AG04450 (cell line): ENCODE measurements at places on chromosomes 3 and 15. TPM values are rescaled to one million over a fixed set of nuclear protein-coding genes. Genes with fewer than 3 reads are reported as not detected.
A peak's percentile ranks its signal among the peaks of the same experiment; 100 is the strongest.

Gene ZNF35
- polyA plus RNA-seq, result 8.1 and 8.3 TPM in 2 replicates

Gene FBXW12
- not detected in 2 replicates for polyA plus RNA-seq

GRCh38 chr3:188691665-188692064 is 480.1 kb upstream of the TPRG1 start:
- DNase-seq, result no peak

GRCh38 chr3:100260081-100260684 is 609 bp upstream of the TBC1D23 start:
- no peak for DNase-seq

GRCh38 chr15:22958487-22959280 is 21.5 kb downstream of the CYFIP1 start:
- no peak for DNase-seq

- DNase-seq, result peak; percentile 69
Observed at GRCh38 chr15:100889385-100890050, 9.9 kb downstream of the ALDH1A3 start.

Gene CYP8B1
- not detected in 2 replicates for polyA plus RNA-seq

Gene XCR1
- polyA plus RNA-seq, result not detected in 2 replicates

DNA sequence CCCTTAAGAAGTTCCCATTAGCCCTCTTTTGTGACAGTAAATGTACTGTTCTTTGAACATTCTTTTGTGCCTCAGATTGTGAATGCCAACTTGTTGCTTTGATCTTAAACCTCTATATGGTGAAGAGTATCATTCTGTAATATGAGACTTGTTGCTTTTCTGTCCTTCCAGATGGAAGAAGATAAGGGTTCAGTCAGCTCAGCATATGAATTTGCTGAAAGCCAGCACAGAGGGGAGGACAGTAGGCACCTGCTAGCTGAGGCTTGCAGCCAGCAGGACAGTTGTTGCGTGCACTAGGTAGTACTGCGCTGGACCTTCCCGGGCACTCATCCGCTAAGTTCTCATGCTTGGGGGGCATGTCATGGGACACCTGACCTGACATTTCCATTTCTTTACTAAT is 74.7 kb downstream of the DCUN1D1 start:
- DNase-seq, result no peak

Gene USP50
- polyA plus RNA-seq, result not detected in 2 replicates

DNA sequence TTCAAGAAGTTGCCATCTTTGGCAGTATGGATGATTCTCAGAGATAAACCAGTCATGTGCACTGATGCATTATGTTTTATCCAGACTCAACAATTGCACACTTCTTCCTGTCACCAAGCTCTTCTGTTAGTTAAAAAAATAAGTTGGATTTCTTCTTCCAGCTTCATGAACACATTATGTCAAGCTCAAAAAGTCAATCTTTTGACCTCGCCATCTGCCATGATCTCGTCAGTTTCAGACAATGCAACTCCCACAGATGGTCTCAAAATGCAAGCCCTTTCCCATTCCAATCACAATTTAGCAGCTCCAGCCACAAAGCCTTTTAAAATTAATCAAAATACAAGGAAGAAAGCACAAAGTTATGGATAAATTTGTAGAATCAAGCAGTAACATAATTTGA is 42.8 kb downstream of the TFDP2 start:
- DNase-seq, result no peak

GRCh38 chr3:29176501-29176900 is 104.4 kb upstream of the RBMS3 start:
- DNase-seq, result no peak

GRCh38 chr15:75033809-75034208 is 10.4 kb downstream of the PPCDC start:
- DNase-seq, result no peak

GRCh38 chr3:13275376-13276005 is 144.6 kb downstream of the NUP210 start:
- no peak for DNase-seq

GRCh38 chr3:117814975-117815374 is 1105.4 kb downstream of the TUSC7 start:
- DNase-seq, result no peak
